ENCODE measurements at places on chromosomes 7 and 10.

DNA sequence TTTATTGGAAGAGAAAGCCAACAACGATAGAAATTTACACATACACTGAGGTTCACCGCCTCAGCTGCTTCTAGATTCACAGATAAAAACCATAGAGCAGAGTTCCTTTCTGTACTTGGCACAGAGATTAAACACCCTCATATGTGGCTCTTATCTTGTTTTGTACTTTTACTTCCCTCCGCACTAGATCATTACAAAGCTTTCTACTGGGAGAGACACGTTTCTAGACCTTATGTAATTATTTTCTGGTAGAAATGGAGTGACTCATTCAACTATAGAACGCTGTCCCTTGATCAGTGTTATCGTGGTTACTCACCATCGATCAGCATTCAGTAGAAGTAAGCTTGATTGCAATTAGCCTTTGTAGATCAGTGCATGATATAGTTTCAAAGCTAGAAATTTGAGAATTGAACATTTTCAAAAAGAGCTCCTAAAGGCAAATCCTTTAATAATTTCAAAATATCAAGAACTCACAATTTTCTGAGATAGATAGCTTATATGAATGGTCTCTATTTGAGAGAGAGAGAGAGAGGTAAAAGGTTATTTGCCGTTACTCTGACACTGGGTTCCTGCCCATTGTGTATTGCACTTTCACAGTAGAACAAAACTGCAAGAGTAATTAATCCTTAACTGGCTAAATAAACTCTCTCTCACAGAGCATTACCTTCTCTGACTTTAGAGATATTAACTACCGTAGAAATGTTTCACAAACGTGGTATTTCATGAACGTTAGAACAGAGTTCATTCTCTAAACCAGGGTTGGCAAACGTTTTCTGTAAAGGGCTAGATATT is 26.1 kb upstream of the DNAJC1 start:
- DNase-seq, result no peak

DNA sequence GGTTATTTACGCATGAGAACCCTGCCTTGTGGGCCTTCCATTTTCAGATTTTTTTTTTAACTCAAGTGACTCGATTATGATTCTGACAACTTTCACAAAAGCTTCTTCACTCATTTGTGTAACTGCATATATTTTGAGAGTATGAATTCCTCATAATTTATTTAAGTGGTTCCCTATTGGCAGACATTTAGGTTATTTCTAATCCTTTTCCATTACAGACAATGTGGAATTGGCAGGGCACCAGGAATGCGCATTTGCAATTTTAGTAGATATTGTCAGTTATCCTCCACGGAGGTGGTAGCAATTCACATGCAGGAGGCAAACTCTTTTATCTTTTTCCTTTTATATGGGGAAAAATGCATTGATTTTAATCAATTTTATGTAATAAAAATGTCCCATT is 2.5 kb downstream of the TMEM176B start:
- DNase-seq, result no peak

- no peak for DNase-seq
Observed at GRCh38 chr7:119392-120163, 72.8 kb upstream of the FAM20C start.

- no peak for DNase-seq
Observed at GRCh38 chr10:5945561-5946418, 31.6 kb downstream of the IL15RA start.

- no peak for DNase-seq
Observed at GRCh38 chr10:85604884-85605283, 761.7 kb downstream of the GRID1 start.

GRCh38 chr7:13826752-13827151 is 162.7 kb downstream of the ETV1 start:
- DNase-seq, result no peak

GRCh38 chr10:53403688-53404087 is 631.1 kb upstream of the MBL2 start:
- DNase-seq, result no peak

DNA sequence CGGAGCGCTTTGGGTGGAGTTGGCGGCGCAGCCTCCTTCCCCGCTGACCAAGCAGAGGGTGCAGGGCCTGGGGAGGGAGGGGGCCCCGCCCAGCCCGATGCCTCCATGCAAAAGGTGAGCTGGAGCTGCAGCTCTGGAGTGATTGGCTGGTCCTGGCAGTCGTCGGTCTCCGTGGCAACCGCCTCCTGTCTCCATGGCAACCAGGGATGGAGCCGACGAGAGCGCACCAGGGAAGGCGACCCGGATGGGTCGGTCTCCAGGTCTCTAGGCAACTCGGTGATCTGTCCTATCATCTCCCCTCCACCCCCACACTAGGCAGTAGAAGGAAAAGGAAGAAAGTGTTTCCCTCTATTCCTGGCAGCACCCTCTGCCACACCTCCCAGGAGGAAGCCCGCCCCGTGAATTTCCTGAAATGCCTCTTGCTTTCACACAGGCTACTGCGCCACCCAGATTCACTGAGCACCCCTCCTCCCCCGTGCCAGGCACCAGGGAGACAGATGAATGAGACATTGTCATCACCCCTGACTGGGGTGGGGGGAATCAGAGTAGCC is 647 bp upstream of the NACAD start:
- peak; percentile 100 for DNase-seq

DNA sequence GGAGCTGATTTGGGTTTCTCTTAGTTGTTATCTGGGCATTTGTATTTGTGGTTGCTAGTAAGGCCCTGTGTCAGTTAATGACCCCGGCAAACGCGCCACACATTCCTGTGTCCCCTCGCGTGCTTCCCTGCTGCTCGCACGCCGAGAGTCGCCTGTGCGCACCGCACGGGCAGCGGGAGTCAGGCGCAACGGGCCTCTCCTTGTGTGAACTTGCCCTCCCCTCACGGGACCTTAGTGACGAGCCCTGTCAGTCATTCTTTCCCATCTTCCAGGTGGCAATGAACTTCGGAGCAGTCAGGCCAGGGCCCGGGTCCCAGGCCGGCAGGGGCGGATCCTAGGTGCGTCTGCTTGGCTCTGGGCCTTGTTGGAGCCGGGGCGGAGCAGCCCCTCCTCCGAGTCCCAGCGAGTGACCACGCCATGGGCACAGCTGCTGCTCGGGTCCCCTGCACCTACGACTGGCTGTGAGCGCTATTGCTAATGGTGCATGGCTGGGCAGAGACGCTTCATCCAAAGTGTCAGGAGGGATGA is 12.4 kb upstream of the PRKAR1B start:
- no peak for DNase-seq

DNA sequence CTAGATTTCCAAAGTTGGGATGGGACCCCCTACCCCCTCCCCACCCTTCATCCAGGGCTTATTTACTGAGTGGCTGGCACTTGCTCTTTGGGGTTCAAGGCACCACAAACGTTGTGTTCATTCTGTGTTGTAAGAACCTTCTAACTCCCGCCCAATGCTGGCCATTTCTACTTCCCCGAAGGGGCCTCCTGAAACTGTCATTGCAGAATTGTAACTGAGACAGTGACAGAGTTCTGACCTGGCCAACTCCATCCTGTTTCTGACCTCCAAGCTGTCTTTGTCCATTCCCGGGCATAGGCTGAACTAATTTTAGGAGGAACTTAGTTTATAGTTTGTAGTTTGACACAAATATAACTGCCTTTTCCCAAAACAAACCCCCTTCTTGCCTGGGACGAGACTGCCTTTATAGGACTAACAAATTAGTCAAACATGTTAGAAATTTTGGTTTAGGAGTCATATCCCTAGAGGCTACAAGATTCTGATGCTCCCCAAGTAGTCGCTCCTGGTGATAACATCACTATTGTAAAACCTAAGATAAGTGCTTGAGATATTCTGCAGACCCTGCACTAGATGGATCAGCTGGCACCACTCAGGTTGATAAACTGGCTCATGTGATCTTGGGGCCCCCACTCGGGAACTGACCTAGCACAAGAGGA is 34.8 kb upstream of the ZMIZ2 start:
- no peak for DNase-seq
